ENCODE measurements at places on chromosomes 3 and 15.

DNA sequence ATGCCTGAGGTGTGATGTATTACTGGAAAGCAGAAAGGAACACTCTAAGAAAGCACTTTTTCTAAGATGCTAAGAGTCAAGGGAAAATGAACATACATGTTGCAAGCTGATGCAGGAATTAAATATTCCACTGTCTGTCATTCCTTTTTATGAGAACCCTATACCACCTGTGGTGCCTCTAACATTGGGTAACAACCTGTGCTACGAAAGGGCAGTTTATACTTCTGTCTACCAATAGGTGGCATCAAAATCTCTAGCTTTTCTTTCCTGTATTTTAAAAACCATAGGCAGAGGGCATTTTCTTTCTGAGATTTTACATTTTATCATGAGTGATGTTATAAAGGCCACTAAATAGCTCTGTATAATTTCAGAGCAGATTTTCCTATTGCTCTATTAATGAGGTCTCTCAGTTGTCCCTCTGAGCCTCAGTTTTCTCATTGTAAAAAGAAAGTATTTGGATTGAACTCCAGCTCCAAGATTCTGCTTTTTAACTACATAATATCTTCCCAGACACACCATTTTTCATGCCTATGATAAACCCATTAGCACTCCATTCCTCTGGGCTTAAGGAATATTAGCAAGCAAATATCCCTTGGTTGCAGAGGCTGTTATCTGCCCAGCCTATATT is 3.5 kb upstream of the CPNE4 start:
- no peak for DNase-seq

GRCh38 chr3:126170073-126170777 is 10.2 kb downstream of the ALDH1L1 start:
- no peak for DNase-seq

DNA sequence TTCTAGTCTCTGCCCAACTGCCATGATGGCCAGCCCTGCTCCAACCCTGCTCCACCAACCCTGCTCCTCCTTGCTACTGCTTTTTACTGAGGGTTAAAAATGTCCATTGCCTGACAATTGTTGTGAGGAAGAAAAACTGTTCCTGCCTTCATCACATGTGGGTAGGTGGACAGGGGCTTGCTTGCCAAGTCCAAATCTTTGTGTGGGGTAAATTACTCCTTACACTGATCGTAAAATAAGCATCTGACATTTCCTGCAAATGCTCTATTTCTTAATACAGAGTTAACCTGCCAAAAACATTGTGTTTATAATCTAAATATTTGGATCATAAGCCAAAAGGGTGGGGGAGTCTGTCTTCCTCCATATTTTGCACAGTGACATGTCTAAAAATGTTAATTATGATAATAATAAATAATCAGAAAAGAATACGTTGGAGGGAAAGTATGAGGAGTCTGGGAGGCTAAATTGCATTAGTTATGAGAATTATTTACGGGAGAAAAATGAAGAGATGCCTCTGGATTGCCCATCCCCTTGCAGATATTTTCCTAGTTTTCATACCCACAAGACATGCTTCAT is 242.5 kb upstream of the TBL1XR1 start:
- DNase-seq = no peak

DNA sequence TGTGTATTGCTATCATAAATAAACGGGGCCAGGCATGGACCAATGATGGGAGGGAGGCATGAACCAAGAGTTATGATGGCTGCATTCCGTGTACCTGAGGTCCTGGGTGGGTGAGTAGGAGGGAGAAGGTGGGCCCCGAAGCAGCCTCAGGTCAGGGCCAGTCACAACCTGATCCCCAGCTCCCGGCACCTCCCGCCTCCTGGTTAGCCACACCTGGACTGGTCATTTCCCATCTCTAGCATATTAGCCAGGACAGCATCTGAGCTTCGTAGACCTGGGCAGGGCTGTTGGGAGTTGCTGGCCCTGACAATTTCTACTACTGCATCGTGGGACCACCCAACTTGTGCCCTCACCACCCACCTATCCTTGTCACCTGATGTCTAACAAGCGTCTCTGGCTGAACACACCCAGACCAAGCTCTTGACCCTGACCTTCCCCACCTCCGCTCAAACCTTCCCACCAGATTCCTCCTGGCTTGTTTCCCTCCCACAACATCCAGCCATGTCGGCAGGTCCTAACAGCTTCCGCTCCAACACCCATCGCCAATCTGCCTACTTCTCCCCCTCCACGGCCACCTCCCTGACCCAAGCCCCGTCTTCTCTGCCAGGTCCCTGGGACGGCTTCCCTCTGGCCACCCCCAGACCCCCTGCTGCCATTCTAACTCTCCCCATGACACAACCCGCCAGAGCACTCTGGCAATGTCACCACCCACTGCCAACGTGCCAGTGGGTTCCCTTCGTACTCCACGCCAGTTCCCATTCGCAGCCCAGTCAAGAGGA is 133.8 kb upstream of the IQSEC1 start:
- no peak for DNase-seq

- DNase-seq = no peak
These were observed 435.6 kb upstream of the RASGRP1 start for GRCh38 chr15:39000008-39000734.

DNA sequence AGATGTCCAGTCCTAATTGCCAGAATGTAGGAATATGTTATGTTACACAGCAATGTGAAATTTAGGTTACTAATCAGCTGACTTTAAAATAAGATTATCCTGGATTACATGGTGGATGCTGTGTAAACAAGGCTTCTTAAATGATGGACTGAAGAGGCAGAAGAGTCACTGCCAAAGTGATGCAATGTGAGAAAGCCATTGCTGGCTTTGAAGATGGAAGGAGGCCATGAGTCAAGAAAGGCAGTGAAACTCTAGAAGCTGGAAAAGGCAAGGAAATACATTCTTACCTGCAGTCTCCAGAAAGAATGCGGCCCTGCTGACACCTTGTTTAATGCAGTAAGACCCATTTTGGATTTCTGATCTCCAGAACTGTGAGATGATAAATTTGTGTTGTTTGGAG is 179.1 kb upstream of the ZPLD1 start:
- no peak for DNase-seq

DNA sequence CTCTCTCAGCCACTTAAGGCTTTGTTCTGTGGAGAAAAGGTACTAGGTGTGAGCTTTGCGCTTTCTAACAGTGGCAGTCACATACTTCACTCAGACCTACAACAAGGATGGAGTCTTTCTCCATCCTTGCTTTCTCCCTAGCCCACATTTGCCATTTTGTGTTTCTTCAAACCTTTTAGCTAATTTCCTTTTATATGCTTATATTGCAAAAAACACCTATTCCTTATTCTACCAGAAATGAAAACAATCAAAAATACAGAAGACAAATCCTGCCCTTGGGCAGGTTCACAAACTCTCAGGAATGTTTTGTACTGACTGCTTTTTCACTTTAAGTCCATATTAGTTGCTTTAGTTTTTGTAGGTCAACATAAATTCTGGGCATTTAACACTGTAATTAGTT is 914.2 kb downstream of the SQOR start:
- DNase-seq = no peak

DNA sequence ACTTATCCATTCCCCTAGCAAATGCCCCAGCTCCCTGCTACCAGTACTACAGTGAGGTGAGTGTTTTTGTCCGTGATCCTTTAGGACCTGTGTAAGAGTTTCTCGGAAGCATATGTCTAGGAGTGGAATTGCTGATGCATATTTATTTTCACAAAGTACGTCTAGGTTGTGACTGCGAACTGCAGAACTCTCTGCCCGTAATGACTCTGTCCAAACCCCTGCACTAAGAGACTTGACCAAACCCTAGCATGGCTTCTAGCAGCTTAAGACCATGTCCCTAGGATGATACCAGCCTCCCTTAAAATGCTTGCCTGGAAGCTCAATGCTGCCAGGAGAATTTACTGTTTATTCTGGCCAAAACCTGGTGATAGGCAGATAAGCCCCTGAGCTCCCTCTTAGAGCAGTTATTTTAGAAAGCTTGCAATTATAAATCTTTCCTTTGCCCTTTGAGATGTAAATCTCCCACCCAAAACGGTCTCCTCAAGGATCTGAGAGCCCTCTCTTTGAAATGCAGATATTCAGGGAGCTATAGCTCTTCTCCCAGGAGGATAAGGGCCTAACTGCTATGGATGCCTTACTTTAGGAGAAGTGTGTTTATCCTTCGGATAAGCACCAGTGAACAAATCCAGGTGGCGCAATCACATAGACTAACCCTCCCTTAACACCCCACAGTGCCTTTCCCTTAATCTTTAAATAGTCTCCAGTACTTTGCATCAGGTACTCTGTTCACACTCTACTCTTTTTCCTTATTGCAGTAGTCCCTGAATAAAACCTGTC is 14.7 kb upstream of the CA12 start:
- DNase-seq = no peak

DNA sequence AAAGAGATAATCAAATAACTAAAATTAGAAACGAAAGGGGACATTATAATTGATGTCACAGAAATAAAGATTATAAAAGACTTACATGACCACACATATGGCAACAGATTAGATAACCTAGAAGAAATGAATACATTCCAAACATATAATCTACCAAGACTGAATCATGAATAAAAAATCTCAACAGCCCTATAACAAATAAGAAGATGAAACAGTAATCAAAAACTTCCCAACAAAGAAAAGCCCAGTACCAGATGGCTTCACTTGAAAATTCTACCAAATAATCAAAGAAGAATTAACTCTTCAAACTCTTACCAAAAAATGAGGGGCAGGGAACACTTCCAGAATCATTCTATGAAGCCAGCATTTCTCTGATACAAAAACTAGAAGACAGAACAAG is 11.8 kb downstream of the TOP2B start:
- DNase-seq = no peak

GRCh38 chr3:72331076-72331475 is 517.2 kb downstream of the SHQ1 start:
- no peak for DNase-seq

DNA sequence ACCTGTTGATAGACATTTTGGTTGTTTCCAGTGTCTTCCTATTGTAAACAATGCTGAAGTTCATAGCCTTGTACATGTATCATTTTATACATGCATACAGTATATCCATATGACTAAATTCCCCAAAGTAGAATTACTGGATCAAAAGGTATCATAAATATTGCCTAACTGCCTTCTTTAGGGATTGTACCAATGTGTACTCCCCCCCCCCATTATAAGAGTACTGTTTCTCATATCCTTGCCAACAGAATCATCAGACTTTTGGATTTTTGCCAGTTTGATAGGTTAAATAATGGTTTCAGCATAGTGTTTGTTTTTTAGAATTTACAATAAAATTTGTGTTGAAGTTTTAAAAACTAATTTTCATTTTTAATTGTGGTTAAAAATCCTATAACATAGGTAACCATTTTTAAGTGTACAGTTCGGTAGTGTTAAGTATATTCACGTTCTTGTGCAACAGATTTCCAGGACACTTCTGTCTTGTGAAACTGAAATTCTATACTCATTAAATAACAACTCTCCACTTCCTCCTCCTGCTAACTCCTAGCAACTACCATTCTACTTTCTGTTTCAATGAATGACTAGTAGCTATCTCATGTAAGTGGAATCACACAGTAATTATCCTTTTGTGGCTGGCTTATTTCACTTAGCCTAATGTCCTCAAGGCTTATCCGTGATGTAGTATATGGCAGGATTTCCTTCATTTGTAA is 30.8 kb upstream of the MAP3K13 start:
- DNase-seq = no peak

DNA sequence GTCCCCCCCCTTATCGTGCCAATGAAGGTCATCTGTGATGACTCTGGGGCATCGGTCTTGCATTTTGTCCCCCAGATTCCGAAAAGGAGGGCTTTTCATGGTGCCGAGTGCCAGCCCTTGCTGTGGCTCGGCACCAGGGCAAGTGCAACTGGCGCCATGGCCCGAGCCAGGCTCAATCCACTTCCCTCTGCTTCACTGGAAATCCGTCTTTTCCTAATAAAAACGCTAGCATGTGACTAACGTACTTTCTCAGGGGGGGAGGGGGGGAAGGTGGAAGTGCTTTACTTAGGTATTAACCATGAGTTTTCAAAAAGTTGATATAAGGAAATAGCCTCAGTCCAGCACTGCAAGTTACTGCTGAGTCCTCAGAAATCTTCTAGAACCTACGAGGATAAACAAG is 20.5 kb downstream of the TRPM1 start:
- no peak for DNase-seq

DNA sequence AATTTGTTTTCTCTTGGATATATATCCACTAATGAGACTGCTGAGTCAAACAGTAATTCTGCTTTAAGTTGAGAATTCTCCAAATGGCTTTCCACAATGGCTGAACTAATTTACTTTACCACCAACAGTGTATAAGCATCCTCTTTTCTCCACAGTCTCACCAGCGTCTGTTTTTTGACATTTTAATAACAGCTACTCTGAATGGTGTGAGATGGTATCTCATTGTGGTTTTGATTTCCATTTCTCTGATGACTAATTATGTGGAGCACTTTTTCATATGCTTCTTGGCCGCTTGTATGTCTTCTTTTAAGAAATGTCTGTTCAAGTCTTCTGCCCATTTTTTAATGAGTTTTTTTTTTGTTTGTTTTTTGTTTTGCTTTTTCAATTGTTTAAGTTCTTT is 206.2 kb downstream of the CTNNB1 start:
- DNase-seq = no peak

DNA sequence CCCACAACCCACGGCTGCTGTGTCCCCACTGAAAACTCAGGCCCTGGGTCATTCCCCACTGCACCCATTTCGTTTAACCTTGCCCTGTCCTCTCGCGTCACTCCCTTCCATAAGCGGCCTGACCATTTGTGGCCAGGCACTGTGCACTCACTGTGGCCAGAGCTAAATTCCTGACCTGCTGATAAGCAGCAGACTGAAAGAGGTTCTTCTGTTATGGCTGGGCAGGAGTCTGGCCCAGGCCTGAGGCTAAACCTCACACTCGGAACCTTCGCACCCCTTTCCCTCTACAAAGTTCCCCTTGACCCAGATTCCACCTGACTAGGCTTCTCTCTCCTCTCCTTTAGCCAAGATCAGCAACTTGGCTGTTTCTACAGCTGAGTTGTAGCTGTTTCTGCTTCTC is 62.3 kb downstream of the ADAMTS17 start:
- DNase-seq = no peak

DNA sequence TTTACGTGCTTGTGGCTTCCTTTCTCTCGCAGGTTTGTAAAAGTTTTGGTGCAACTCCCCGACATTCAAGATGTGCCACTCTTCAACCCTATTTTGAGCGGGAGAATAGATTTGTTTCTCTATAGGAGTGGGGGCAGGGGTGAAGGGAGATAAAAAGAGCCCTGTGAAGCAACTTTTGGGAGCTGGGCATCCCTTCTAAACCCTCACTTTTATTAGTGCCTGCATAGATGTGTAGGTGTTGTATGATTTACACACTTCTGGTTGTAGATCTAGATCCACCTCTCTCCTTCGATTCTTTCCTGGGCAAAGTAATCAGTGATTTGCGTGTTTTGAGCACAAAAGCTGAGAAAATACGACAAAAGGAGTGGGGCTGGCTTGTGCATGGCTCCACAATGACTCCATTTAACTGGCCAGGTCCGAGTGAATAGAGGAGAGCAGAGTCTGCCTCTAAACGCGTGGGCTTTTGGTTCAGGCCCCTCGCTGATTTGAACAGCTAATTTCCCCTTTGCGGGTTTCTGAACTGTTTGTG is 17.7 kb downstream of the SOX2 start:
- DNase-seq = no peak

GRCh38 chr3:167886690-167887089 is 151.2 kb downstream of the SERPINI1 start:
- no peak for DNase-seq
